Neuronal stem cell (in vitro differentiated cells): ENCODE measurements at places on chromosomes 16 and 17.
A peak's percentile ranks its signal among the peaks of the same experiment; 100 is the strongest.

DNA sequence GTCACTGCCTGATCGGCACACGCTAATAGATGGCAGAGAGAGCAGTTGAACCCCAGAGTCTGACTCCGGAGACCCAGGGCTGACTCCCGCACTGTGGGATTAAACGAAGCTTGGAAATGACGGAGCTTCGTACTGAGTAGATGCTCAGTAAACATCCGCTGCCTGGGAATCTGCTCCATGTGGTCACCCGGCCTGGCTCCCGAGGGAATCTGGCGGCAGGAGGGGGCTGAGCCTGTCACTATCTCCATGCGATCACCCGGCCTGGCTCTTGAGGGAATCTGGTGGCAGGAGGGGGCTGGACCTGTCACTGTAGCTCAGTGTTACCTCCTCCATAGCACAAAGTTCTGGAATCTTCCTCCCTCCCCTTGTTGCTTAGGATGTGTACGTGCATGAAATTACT is 139.7 kb upstream of the CIBAR2 start:
- DNase-seq = no peak

DNA sequence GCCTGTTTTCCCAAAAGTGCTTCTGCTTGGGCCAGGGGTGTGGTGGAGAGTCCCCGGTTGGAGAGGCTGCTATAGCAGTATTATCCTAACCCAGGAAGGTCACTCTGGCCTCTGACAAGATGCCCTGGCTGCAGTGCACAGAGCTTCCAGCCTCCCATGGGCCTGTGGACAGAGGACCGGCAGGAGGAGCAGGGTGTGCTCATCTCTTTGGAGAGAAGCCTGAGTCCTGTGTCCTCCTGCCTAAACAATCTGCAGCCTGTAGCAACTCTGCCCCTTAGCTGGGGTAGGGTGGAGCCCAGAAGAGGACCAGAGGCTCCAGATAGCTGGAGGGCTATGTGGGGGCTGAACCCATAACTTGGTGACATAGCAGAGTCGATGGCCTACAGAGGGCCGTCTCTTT is 78.0 kb downstream of the MPRIP start:
- DNase-seq = no peak

DNA sequence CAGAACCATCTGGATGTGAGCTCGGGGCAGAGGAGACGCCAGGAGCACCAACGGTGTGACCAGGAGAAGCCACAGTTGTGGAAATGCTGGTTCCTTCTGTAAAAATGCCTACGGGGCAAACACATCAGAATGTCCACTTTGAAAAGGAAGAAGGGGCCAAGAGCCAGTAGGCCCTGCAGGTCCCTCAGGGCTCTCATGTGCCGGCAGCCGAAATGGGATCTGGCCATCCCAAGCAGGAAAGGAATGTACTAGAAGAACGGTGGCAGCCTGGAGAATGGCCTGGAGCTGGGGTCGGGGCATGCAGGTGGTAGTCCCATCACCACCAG is 162.1 kb upstream of the PLCG2 start:
- DNase-seq = no peak

DNA sequence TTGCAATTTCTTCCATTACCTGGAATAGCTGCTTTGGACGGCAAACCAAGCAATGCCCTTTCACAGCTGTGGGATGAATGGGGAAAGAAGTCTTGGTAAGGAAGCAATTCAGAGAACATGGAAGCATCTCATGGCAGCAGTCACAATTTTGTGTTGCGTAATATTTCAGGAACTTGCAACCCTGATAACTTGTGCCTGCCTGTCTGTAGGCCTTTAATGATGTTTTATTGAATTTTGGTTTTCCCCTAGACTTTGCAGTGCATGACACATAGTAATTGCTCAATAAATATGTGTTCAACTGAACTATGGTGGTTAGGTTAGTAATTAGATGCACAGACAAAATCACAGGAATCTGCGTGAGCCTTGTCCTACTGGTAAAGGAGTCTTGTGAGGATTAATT is 439.5 kb downstream of the WWOX start:
- no peak for DNase-seq

GRCh38 chr17:79465011-79465680 is 145.7 kb downstream of the RBFOX3 start:
- DNase-seq = no peak

GRCh38 chr16:3541527-3542155 is 35.6 kb downstream of the NLRC3 start:
- peak; percentile 33 for DNase-seq

DNA sequence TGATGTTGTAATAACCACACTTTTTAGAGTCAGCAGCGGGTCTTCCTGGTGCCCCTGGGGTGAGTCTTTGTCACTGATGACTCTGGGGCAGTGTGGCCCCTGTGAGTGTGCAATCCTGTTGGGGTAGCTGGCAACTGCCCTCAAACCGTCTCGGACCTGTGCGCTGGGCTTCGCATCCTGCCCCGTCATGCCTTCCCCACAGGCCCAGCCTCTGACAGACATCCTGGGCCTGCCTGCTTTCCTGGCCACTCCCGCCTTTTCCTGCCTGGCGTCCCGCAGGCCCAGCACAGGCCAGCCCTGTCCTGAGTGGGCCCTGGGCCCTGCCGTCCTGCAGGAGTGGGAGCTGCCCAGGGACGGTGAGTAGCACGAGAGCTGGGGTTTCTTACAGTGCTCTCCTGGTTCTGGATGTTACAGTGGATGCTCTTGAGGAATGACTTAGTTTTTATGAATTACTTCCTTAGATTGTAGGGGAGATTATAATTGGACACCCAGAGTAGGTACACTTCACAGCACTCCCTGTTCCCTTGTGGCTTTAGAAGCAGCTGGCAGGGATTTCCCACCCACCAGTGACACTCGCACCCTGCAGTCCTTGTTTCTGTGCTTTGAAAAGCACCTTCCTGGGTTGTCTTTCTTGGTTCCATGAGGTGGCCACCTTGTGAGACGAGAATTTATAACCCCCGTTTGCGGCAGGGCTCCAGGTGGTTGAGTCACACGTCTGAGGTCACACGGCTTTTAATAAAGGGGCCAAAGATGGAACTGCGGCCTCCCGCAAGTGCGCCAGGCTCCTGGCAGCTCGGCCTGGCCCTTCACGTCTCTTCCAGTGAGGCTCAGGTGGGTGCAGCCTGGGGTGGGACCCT is 50.0 kb upstream of the CAPN15 start:
- DNase-seq = no peak

GRCh38 chr17:46819906-46820351 is 1.4 kb upstream of the WNT3 start:
- DNase-seq = no peak

GRCh38 chr17:32659419-32659842 is 172.6 kb downstream of the CDK5R1 start:
- peak; percentile 70 for DNase-seq

GRCh38 chr17:18999911-19000310 is 4.7 kb downstream of the FAM83G start:
- no peak for DNase-seq

- DNase-seq = no peak
These were observed 29.4 kb downstream of the TEKT3 start for GRCh38 chr17:15311996-15312395.
